Tibial artery (tissue), 4 donors: ENCODE measurements at places on chromosomes 16 and 17.

- no peaks in the 10 kb centered on the region for H3K27me3 ChIP-seq
- H3K4me3 ChIP-seq = no peak overlapping the region
- H3K27ac ChIP-seq = no peak overlapping the region
These were observed 22.1 kb downstream of the GPR139 start for GRCh38 chr16:20051611-20052010.

DNA sequence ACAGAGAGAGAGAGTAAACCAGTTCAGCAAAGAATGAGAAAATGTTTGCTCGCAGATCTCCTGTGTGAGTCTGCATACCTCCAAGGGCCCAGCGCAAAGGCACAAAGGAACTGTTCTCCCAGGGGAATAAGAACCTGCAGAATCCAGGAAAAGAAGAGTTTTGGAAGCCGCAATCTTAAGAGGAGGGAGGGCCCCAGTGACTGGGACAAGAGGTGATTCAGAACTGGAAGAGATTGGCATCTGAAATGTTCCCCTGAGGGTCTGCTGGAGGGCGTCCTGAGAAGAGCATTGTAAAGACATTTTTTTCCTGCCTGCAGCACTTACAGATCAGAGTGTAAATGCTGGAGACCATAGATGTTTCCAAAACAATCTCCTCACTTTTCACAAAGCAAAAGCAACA is 6.1 kb downstream of the ATMIN start:
- H3K4me3 ChIP-seq = no peak overlapping the region
- no peaks in the 10 kb centered on the region for H3K4me1 ChIP-seq
- H3K27ac ChIP-seq = no peak overlapping the region
- no peak for DNase-seq
- peaks cover 47% of the 10 kb centered on the region for H3K36me3 ChIP-seq

DNA sequence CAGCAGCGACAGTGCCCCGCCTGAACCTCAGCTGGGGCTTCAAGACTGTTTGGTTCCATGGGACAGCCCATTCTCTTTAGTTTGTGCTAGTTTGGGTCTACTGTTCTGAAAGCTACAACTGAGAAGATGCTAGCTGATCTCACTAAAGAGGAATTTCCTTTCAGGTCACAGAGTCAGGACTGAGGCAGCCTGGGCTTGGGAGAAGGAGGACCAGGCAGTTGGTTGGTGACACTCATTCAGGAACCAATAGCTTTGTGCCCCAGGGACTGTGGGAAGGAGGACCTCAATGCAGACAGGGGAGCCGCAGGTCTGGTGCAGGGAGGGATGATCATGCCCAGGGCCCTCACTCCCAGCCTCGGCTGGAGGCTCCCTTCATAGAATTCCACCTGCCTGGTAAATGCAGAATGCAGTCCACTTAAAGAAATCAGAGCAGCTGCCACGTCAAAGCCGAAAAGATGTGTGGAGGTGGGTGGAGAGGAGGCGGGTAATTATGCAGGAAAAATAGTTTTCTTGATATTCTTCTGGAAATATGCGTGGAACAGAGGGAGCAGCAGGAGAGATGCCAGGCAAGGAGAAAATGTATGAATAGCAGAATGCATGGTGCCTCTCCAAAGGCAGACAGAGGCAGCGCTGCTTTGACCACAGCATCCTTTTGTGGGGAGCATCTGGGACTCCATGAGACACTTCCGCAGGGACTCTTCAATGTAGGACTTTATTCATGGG is 32.6 kb upstream of the ZFP90 start:
- no peak overlapping the region for H3K27ac ChIP-seq
- H3K36me3 ChIP-seq = no peaks in the 10 kb centered on the region
- DNase-seq = no peak
- peaks cover 6% of the 10 kb centered on the region for H3K4me1 ChIP-seq
- H3K27me3 ChIP-seq = no peaks in the 10 kb centered on the region
- H3K4me3 ChIP-seq = no peak overlapping the region

GRCh38 chr16:855471-855870 is 54.9 kb upstream of the GNG13 start:
- no peaks in the 10 kb centered on the region for H3K4me1 ChIP-seq
- H3K27ac ChIP-seq = no peak overlapping the region
- DNase-seq = no peak
- H3K36me3 ChIP-seq = no peaks in the 10 kb centered on the region
- no peak overlapping the region for H3K4me3 ChIP-seq
- H3K27me3 ChIP-seq = no peaks in the 10 kb centered on the region

GRCh38 chr17:27743281-27743885 is 56.9 kb downstream of the NOS2 start:
- no peak for DNase-seq
- no peak overlapping the region for H3K27ac ChIP-seq
- no peaks in the 10 kb centered on the region for H3K27me3 ChIP-seq
- H3K4me1 ChIP-seq = no peaks in the 10 kb centered on the region
- no peaks in the 10 kb centered on the region for H3K36me3 ChIP-seq

GRCh38 chr17:41870627-41871026 is 5.4 kb upstream of the KLHL11 start:
- no peak for DNase-seq
- H3K27me3 ChIP-seq = no peaks in the 10 kb centered on the region
- no peaks in the 10 kb centered on the region for H3K4me1 ChIP-seq
